ENCODE measurements at places on chromosomes 2 and 18.

DNA sequence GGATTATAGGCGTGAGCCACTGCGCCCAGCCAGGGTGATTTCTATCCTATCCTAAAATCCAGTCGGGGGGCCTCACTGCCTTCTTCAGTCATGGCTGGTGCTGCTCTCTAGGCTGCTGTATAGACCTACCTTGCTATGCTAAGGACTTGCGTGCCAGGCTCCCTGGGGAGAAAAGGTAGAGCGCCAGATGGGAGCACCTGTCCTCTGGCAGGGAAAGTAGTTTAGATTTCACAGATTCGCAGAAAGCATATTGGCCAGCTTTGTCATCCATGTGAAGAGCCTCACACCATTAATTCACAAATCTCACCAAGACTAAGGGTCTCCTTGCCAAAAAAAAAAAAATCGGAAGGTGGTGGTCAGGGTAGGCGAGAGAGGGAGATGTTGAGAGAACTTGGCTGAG is 217.6 kb downstream of the ATAD2B start:
- no peak for DNase-seq

- DNase-seq, result peak; percentile 82
These were observed 100.4 kb upstream of the SMAD2 start for GRCh38 chr18:48030616-48031480.

- no peak for DNase-seq
These were observed 99.4 kb downstream of the NEB start for GRCh38 chr2:151634736-151635467.

DNA sequence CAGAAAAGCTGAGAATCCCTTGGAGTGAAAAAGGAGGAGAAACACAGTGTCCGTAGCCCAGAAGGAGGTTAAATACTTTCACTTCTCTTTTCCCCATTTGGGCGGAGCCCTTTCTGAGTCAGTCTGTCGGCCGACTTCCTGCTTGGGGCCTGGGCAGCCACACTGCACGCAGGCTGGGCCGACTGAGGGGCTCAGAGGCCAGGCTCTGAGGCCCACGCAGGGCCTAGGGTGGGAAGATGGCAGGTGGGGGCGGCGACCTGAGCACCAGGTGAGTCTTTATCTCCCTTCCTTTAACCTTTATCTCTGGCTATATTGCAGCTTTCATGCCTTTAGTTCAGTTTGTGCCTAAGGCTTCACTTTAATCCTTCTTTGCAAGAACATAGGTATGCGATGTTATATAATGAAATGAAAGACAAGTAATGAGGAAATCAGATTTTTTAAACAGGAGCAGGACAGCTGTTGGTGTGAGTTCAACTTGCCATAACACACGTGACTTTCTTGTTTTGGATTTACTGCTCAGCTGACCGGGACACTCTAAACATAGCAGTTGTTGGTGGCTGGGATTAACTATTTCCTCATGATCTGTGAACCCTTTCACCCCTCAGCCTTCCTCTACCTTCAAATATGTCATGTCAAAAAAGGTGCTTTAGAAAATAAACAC is at the start of gene SP100:
SP100 (plus strand) TSS at position 141 of the 661 bp plus-strand sequence; CDS start at position 237, 96 bp downstream.
- no peak for DNase-seq

DNA sequence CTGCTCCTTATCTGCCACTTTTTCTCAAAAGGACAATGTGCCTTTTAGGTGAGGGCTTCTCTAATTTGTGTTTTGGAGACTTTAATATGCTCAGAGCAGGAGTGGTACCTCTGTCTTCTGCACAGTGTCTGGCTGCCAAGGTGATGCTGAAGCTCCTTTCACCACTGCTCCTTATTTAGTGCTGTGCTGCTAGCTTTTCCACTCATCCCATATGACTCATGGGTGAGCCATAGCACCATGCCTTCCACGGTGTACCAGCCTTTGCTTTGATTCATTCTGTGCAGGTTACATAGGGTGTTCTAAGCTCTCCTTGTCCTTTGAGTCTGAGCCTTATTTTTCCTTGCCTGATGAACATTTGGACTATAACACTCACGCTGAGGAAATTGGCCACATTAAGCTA is 202.4 kb downstream of the ARL6IP6 start:
- no peak for DNase-seq

Data from neural progenitor cell (in vitro differentiated cells).